Hematopoietic multipotent progenitor cell treated with erythropoietin and hydrocortisone succinate and interleukin-3 and kit ligand, for 17 days (in vitro differentiated cells): ENCODE measurements at places on chromosomes 16 and 17.

DNA sequence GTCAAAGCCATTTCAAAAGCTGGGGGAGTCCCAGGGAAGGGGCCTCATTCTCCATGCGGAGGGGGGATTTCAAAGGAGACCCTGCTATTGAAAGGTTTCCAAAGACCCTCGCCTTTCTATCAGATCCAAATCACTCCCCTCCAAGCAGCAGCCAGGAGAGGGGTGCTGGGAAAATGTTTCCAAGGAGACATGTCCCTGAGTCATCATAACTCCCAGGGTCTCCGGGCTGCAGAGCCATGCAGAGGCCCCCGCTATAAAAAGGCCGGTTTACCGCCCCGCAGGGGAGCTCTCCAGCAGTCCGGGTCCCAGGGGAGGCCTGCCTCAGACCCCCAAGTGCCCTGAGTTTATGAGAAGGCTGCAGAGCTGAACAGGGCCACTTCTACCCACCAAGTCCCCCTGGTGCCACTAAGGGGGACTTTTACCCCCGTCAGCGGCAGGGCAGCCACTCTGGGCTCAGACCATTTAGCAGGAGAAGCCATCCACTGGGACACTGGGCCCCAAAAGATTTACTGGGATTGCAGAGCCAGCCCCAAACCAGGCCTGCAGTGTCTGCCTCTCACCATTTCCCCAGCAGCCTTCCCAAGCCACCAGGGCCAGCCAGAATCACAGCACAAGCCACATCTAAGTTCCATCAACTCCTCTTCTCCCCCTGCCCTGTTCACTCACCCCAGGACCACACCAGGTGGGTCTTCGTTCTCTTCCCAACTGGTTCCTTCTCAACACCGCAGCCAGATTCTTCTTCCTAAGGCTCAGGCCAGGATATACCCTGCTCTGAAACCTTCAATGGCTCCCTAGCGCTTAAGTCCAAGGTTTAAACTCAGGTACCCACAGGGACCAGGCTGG lies 234.4 kb downstream of the ZNF423 start:
- DNase-seq = no peak

- no peak for DNase-seq
Measured at GRCh38 chr17:1941272-1942065, 83.7 kb downstream of the RTN4RL1 start.

DNA sequence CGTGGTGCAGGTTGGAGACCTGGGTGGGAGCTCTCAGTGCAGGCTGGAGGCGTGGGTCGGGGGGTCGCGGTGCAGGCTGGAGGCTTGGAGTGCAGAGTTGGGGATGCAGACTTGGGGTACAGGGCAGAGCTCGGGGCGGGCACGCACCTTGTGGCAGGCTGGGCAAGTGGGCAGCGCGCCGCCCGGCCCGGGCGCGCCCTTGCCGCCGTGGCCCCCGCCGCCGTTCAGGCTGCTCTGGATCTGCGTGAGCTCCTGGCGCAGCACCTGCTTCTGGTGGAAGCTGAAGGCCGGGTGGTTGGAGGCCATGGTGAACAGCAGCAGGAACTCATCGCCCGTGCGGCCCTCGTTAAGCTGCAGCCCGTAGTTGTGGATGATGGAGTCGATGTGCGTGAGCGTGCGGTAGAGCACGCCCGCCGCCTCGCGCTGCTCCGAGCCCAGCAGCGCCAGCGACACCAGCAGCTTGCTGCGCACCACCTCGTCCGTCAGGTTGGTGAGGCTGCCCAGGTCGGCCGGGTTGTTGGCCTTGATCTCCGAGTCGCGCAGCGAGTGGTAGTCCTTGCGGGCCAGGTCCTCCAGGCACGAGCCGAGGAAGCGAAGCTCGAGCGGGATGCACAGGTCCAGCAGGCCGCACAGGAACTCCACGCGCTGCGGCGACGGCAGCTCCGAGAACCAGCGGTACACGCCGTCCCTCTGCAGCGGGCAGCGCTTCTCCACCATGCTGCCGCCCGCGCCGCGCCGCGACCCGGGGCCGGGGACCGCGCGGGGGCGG lies 1.1 kb downstream of the ZCCHC14 start:
- DNase-seq = no peak

GRCh38 chr16:22397464-22397863 lies 23.0 kb upstream of the CDR2 start:
- no peak for DNase-seq

- DNase-seq = no peak
Measured at GRCh38 chr16:10296956-10297340, 88.9 kb upstream of the ATF7IP2 start.

DNA sequence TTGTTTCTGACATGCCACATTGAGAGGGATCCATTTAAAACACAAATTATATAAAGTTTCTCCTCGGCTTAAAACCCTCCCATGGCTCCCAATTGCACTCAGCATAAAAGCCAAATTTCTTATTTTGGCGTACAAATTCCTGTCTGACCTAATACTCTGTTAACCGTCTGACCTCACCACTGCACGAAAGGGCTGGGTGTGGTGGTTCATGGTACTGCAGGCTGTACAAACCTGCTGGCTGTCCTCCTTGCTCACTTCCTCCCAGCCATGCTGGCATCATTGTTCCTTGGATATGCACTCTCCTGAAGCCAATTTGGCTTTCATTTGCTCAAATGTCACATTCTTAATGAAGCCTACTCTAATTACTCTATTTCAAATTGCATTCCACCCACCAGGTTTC lies 301.6 kb upstream of the C16orf82 start:
- no peak for DNase-seq
